HCT116 (cell line): ENCODE measurements at places on chromosomes 2 and 18.

DNA sequence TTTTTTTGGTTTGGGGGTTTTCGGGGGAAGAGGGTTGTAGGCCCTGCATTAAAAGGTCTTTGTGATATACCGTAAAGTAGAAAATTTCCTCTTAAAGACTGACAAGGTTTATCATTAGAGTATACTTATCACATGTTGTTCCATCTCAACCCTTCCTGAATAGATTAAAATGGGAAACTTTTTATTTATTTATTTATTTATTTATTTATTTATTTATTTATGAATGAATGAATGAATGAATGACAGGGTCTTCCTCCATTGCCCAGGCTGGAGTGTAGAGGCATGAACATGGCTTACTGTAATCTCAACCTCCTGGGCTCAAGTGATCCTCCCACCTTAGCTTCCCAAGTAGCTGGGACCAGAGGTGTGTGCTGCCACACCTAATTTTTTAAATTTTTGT, 48.5 kb upstream of the SLC3A1 start:
- no peak for DNase-seq

GRCh38 chr2:108354136-108354535, 23.6 kb upstream of the SULT1C4 start:
- DNase-seq, result no peak

DNA sequence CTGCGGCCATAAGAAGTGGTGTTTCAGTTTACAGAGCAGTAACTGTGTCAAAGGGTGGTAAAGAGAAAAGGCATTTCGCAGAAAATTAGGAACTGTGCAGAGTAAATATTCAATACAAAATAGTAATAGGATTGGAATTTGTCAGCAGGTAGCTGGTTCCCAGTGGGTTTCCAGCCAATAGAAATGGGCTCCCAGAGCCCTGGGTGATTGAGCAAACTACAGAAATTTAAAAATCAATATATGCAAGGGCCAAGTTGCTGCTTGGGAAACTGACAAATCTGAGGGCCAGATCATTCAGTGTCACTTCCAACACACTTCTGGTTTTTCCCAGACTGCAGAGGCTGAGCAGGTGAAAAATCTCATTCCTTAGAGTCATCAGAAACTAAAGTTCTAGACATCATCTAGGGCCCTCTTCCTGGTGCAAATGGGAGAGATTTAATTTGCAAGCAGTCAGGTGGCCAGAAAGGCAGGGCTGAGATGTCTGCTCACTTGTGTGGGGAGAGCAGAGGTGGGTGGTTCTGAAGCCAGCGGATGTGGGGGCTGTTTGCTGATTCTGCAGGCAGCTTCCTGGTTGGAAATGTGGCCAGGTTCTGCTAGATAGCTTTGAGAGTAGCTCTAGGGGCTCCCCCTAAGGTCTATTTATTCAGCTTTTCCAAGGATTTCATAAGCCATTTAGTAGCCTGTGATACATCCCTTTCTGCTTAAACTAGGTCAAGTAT, 182.4 kb downstream of the NCK2 start:
- DNase-seq, result no peak

GRCh38 chr2:229176136-229176535, 95.0 kb downstream of the PID1 start:
- no peak for DNase-seq

GRCh38 chr2:96692094-96692971, 47.5 kb downstream of the LMAN2L start:
- no peak for DNase-seq

GRCh38 chr2:95376311-95377215, 25.9 kb upstream of the FAHD2A start:
- DNase-seq, result no peak

- no peak for DNase-seq
Measured at GRCh38 chr18:63210521-63210920, 109.0 kb downstream of the BCL2 start.
